T-helper 1 cell (primary cell): ENCODE measurements at places on chromosomes 2 and 18.
A peak's percentile ranks its signal among the peaks of the same experiment; 100 is the strongest.

DNA sequence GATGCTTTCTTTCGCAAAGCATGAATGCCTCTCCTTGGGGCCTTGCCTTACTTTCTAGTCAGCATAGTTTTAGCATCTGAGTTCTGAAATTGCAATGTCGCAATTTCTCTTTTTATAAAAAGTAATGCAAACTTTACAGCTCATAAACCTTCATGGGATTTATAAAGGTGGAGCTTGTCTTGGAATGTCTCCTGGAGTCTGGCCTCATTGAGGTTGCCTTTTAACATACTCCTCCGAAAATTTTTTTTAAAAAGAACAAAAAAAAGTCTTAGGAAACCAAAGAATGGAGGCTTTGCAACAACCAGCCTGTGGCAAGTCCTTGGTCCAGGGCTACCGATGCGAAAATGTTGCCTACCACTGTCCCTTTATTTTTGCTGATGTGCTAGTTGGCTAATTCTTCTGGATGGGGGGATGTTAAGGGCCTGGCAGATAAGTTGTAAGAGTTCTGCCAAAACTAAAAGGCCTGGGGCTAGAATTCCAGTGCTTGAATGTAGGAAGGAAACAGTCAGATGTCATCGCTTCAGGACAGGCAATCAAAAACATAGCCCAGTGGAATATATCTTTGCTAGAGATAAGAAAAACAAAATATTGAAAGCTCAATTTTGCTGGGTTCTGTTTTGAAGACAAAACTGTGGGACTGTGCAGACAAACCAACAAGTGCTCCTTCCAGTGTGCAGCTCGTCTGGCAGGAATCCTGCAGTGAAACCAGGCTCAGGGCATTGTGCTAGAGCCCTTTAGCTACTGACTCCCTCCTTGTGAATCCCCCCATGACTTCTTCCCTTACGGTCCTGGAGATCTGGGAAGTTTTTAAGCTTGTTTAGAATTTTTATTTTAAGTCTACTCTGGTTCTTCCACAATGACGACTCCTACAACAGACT, 213.0 kb downstream of the PIEZO2 start:
- no peak for DNase-seq

DNA sequence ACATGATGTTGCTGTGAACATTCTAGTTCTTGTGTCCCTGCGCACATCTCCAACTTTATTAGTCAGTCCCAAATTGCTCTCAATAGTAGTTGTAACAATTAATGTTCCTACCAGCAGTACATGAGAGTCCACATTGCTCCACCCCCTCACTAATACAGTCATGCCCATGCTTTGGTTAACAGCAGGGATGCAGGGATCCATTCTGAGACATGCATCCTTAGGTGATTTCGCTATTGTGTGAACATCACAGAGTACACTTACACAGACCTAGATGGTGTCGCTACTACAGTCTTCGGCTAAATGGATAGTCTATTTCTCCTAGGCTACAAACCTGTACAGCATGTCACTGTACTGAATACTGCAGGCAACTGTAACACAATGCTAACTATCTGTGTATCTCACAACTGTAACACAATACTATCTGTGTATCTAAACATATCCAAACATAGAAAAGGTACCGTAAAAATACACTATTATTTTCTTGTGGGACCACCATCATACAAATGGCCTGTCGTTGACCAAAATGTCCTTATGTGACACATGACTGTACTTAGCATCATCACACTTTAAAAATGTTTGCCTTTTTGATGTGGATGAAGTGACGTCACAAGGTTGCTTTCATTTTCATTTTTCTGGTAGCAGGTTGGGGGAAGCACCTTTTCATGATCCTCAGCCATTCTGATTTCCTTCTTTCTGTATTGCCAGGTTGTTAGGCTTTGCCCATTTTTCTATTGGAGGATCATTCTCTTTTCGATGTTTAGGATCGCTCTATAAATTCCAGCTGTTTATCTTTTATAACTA, 82.9 kb upstream of the RNF152 start:
- no peak for DNase-seq

DNA sequence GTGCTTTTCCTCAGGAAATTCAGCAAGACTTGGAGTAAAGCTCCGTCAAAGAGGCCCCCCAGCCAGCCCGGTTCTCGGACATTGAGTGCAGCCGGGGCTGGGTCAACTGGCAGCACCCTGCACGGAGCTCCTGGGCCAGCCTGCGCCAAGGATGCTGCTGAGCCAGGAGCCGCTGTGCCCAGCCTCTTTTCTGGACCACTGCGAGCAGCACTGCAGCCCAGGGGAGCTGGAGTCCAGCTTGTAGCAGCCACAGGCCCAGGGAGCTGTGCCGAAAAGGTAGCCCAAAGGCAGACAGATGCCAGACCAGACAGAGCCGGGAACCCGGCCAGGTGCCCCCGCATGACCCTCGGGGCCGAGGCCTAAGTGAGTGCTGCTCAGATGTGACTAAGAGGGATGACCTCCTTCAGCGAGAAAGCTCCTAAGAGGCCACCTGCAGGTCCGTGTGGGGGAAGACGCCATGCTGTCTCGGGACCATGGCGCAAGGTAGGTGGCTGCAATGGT, 7.3 kb downstream of the CLHC1 start:
- DNase-seq: no peak

DNA sequence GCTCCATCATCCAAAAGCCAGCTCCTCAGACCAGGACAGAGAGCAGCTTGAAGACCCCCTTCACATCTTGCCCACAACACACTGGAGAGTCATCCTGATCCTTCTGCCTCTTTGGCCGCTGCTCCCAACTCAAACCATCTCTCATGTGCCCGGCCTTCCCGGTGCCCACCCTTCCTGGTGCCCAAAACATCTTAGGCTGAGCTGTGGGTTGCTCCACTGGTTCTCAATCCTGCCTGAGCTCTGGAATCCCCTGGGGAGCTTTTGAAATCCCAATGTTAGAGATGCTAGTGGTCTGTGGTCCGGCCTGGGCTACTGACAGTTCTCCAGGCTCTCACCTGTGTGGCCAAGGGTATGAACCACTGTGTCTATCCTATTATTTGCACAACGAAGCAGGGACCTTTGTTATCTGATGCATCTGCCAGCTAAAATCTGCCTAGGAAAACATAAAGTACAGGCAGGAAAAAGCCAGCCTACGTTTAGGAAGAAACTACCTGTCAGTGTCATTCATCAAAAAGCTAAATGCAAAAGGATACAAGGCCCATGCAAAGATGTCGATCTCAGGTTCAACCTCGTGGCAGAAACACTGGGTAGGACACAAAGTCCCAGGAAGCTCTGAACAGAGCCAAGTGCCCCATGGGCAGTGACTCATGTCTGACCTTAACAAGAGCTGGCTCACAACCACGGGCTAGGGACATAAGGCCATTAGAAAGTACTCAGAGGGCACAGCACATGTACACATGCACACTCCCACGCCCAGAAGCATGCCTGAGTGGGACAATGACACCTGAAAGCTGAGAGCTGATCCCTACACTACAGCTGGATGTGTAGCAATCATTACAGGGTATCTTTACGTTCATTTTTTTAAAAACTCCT, 30.8 kb downstream of the TBC1D8 start:
- DNase-seq: no peak

- DNase-seq: no peak
Measured at GRCh38 chr2:29463181-29463900, 348.1 kb downstream of the CLIP4 start.

DNA sequence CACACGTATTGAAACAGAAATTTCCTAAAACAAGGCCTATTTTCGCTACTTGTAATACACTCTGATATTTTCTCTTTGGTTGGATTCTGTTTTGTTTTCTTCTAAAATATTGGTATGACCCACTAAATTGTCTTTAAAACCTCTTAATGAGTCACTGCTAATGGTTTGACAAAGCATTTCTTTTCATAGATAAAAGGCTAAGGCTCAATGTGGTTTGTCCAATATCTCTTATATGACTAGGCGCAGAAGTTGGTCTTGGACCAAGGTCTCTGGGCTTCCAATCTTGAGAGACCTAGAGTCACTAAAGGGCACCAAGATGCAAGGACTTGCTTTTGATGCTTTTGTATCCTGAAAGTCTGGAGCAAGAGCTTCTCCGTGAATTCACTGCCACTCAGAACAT, 498.2 kb upstream of the TCF4 start:
- no peak for DNase-seq

DNA sequence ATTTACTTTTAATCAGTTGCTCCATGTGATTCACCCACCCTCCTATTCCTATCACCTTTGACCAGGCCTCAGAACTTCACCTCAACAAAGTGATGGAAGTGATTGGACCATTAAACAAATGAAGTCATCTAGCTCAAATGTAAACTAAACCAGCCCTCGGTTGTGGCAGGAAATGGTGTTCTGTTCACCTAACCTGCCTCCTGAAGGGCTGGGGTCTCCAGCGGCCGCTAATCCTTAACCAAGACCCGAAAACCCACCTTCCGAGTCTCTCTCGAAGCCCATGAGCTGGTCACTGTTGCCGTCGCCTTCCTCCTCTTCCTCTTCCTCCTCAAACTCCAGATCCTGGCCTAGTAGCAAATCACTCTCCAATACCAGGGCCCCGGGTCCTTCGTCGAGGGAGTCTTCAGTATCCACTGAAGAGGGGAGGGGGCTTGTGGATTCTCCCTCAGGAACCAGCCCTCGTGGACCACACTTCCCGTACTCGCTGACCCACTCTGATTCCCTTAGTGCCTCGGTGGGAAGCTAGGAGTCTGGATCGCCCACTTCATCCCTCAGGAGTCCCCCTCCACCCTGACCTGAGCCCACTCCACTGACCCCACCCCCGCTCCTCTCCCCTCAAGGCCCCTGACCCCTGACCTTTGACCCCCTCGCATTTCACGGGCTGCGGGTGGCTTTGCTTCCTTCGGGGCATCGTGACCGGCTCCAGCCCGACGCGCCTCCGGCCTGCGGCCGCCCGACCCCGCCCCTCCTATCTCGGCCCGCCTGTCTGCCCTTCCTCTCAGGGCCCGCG, 503 bp downstream of the ZNF513 start:
- peak; percentile 37 for DNase-seq

GRCh38 chr2:8529706-8530277, 152.1 kb upstream of the ID2 start:
- no peak for DNase-seq

GRCh38 chr2:156884216-156884615, 373.3 kb upstream of the GALNT5 start:
- DNase-seq: no peak

DNA sequence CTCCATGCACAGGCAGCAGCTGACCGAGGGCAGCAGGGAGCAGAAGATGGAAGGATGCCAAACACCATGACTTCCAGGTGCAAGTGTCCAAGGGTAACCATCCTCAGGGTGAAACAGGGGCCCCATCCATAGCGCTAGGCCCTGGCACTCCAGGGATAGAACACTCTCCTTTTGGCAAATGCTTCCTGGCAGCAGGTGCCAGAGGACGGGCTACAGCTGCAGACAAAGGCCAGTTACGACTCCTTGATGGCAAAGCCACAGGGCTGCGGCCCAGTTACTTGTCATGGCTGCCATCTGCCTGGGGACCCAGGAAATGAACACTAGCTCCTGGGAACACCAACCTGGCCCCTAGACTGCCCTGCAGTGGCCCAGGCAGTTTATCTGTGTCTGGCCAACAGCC, 178.8 kb downstream of the TMEM163 start:
- DNase-seq: no peak

- no peak for DNase-seq
Measured at GRCh38 chr2:158817588-158817987, 22.5 kb downstream of the DAPL1 start.

DNA sequence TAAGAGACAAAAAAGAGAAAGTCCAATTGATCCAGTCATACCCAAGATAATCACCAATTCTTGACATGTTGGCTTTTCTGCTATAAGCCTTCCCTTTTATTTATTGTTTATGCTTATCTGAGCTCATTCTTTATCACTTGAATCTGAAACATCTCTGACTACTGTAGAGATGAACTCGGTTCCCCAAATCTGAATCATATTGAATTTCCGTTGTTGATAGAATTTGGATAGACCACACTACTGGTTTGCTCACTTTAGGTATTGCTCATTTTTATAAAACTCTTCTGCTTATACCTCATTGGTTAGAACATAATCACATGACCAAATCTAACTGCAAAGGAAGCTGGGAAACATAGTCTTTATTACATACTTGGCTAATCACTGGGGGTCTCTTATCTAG, 236.9 kb downstream of the TRIB2 start:
- DNase-seq: no peak

DNA sequence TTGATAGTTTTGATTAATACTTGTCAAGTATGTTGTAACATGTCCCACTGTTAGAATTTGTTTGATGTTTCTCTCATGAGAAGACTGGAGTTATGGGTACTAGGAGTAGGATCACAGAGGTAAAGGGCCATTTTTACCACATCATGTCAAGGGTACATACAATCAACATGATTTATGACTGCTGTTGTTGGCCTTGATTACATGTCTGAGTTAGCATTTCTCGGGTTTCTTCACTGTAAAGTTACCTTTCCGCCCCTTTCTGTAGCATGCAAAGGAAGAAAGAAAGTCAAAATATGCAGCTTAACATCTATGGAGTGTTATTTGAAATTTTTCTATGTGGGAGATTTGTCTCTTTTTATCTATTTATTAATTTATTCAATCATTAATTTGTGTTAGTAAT, 1456.4 kb downstream of the SUCLG1 start:
- DNase-seq: no peak

- peak; percentile 10 for DNase-seq
Measured at GRCh38 chr2:62305421-62306176, 109.7 kb downstream of the B3GNT2 start.

DNA sequence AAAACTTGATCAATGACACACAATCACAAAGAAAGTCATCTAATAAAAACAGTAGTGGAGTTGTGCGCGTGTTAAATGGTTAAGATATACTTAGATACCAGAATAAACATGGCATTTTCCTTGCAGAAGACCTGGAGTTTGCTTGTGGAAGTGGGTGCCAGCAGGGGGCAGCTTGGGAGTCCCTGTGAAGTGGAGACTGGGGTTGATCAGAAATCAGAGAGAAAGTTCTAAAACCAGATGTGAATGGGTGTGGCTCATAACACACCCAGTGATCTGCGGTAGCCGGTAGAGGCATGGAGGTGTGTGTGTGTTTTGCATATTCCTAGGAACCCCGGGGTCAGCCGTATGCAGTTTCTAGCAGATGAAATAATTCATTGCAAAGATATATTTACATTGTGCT, 300.1 kb upstream of the TRIB2 start:
- DNase-seq: peak; percentile 38

DNA sequence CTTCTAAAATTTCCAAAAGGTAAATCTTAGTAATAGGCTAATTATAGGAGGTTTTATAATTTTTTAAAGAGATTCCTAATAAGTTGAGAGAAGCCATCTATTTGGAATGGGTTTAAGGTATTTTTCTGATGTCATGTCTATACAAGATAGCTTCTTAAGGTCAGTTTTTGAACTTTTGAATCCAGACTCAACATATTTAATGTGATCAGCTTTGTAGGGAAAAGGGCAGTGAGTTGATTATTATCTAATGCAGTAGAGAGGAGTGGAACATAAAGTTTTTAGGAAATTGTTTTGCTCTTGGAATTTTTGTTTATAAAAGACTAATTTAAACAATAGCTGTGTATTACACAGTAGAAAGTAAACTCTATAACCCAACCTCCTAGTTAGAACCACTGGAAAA, 96.3 kb downstream of the PHLPP1 start:
- no peak for DNase-seq

- no peak for DNase-seq
Measured at GRCh38 chr2:71617266-71617665, 163.9 kb downstream of the DYSF start.
